Adrenal gland (tissue), 19 donors: ENCODE measurements at places on chromosomes 11 and 22. TPM values are rescaled to one million over a fixed set of nuclear protein-coding genes. Genes with fewer than 3 reads are reported as not detected.

DNA sequence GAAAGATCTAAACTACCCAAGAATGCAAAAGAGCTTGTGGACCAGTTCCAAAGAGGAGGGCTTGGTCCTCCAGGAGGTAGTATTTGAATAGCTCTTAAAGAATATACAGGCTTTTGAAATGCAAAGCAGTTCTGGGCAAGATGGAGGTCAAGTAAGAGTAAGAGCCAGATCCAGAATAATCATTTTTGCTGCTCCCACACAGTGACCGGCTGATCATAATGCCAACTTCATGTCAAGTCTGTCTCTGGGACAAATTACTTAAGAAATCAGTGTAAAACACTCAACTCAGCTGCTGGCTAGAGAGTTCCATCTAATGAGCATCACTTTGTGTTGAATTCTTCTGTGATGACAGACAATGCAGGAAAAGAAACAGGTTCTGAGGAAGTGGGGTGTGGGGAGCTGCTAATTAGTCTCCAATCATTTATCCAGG lies 250.9 kb upstream of the NARS2 start:
- peaks cover 9% of the 10 kb centered on the region for H3K4me1 ChIP-seq
- no peaks in the 10 kb centered on the region for H3K36me3 ChIP-seq
- H3K4me3 ChIP-seq, result no peak overlapping the region
- H3K27ac ChIP-seq, result no peak overlapping the region
- no peaks in the 10 kb centered on the region for H3K27me3 ChIP-seq
- DNase-seq, result no peak

TENM4 gene
- 16.8 TPM for total RNA-seq

OR56A1 gene
- total RNA-seq, result not detected

CELSR1 gene
- 0.11 TPM for total RNA-seq

GRCh38 chr22:22357024-22357883 lies 112.7 kb downstream of the VPREB1 start:
- no peak overlapping the region for H3K27ac ChIP-seq
- no peaks in the 10 kb centered on the region for H3K36me3 ChIP-seq
- H3K4me1 ChIP-seq, result no peaks in the 10 kb centered on the region
- H3K4me3 ChIP-seq, result no peak overlapping the region
- no peaks in the 10 kb centered on the region for H3K27me3 ChIP-seq

NNMT gene
- 107 TPM for total RNA-seq

DNA sequence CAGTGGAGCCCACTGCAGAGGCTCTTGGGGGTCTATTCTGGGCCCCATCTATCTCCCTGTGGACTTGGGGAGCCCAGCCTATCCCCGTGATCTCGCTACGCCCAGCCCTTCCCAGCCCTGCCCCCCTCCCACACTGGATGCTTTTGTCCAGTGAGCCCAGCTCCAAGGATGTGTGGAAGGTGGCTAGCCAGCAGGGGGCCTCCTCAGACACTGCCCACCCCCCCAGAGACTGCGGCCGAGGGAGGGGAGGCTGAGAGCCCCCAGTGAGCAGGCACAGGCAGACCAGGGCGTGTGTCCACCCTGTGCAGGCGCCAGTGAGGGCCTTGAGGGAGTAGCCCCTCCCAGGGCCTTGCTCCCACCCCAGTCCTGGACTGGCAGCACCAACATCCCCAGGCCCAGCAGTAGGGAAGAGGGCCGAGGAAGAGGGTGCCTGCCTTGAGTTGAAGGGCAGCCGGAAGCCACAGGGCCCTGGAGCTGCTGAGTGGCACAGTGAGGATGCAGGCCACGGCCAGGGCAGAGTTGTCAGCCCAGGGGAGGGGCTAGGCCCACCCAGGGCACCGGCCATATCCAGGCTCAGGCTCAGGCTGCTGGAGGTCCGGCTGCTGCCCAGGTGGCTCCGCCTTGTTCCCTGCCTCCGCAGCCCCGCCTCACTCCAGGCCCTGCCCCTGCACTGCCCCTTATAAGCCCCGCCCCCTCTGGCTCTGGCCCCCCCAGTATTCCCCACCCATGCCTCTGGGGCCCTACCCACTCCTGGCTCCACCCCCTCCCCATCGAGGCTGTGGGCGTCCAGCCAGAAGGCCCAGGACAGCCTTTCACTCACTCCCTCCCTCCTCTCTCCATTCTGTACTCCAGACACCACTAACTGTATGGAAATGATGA lies 28.0 kb downstream of the MOB2 start:
- no peak overlapping the region for H3K4me3 ChIP-seq
- H3K4me1 ChIP-seq, result no peaks in the 10 kb centered on the region
- no peaks in the 10 kb centered on the region for H3K27me3 ChIP-seq
- peak overlapping the region; percentile 78 for H3K27ac ChIP-seq
- DNase-seq, result peak; percentile 75

DNA sequence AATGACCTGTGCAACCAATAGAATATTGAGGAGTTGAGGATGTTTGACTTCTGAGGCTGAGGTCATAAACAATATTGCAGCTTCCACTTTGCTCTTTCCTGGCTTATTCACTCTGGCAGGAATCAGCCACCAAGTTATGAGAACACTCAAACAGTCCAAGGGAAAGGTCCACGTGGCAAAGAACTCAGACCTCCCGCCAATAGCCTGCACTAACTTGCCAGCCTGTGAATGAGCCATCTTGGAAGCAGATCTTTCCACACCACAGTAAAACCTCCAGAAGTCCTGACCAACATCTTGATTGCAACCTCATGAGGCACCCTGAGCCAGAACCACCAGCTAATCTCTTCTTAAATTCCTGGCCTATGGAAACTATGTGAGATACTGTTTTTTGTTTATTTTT lies 22.7 kb upstream of the PICALM start:
- no peaks in the 10 kb centered on the region for H3K36me3 ChIP-seq
- no peak overlapping the region for H3K27ac ChIP-seq
- no peak for DNase-seq
- no peaks in the 10 kb centered on the region for H3K4me1 ChIP-seq

SELENOO gene
- 33.9 TPM for total RNA-seq

DNA sequence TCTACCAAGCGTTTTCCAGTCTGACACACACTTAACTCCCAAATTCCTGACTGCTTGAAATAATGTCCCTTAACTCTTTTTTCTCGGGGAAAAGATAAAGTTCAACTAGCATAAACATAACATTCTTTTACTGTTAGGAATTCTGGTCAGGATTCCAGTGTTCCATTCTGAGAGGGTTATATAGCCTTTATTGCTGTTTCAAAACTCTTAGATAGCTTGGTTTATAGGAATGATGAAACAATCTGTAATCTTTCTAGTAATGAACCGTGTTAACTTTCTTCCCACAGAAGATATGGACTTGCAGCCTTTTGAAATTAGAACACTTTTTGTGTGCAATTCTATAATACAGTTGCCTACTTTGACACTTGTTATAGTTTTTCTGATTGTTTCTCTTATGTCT lies 8.6 kb downstream of the REXO2 start:
- no peaks in the 10 kb centered on the region for H3K27me3 ChIP-seq
- H3K4me1 ChIP-seq, result peaks cover 10% of the 10 kb centered on the region
- H3K27ac ChIP-seq, result no peak overlapping the region
- no peak for DNase-seq
- peaks cover 24% of the 10 kb centered on the region for H3K36me3 ChIP-seq

DNA sequence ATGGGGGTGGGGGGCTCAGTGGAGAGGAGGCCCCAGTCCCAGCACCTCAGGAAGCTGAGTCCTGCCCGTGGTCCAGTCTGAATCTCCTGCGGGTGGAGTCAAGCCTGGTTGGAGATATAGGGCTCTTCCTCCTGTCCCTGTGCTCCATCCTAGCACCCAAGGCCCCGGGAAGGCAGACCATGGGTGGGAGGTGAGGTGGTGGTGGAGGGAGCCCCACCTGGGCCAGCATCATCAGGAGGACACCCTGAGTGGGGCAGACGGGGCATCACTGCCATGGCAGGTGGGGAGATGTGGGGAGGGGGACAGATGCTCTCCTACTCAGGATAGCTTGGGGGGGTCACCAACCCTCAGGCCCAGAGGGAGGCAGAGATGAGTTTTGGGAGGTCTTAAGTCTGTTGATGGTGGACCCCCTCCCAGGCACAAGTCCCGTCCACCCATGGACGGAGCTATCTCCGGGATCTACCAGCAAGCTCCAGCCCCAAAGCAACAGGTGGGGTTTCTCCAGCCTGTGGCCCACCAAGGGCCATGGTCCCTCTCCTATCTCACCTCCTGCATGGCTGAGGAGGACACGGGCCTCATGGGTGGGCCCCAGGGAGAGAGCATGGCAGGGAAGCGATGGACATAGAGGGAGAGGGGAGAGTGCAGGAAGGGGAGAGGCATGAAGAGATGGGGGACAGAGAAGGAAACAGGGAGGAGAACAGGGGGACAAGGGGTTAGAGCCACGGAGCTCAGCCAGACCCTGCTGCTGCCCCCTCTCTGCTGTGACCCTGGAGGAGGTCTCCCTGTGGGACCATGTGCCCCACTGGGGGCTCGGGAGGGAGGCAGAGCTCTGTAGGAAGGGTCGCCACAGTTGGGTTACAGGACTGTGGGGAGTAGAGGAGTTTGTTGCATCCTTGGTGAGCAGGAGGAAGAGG lies 1.3 kb downstream of the MRGPRE start:
- H3K27me3 ChIP-seq, result peaks cover 7% of the 10 kb centered on the region
- H3K36me3 ChIP-seq, result no peaks in the 10 kb centered on the region
- H3K4me1 ChIP-seq, result no peaks in the 10 kb centered on the region

DNA sequence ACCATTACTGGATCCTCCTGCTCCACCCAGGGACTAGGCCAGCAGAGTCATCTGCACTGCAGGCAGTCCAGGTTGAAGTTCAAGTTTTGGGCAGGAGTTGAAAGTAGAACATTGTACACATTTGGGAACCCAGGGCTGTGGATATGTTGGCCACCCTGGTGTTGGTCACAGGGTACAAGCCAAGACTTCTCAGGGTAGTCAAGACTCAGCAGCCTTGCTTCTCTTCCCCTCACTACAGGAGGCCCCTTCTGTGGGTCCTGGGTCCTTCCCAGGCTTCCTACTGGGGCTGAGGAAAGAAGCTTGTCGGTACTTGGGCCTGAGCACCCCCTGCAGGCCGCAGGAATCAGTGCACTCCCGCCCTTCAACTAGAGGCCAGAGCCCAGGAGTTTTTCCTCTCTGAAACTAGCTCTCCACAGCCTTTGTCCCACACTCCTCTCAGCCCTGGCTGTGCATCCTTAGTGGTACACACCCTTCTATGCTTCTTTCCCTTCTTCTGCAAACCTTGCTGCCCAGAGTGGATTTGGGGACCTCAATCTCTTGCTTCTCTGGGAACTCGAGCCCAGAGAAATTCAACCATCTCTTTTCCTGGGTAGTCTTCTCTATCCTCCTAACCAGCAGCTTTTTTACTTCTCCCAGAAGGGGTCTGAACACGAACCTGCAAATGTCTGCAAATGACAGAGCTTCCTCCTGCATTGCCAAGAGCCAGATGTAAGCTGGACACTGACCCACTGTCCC lies 2.6 kb upstream of the HPX start:
- H3K4me3 ChIP-seq, result no peak overlapping the region
- DNase-seq, result peak; percentile 54
- no peak overlapping the region for H3K27ac ChIP-seq
- no peaks in the 10 kb centered on the region for H3K4me1 ChIP-seq
- peaks cover 3% of the 10 kb centered on the region for H3K36me3 ChIP-seq

GRCh38 chr11:45042560-45042959 lies 91.9 kb upstream of the TP53I11 start:
- peak; percentile 36 for DNase-seq
- H3K4me1 ChIP-seq, result peaks cover 4% of the 10 kb centered on the region
- no peaks in the 10 kb centered on the region for H3K36me3 ChIP-seq
- H3K4me3 ChIP-seq, result no peak overlapping the region
- H3K27me3 ChIP-seq, result no peaks in the 10 kb centered on the region

AP1B1 gene
- 100 TPM for total RNA-seq

- peaks cover 8% of the 10 kb centered on the region for H3K4me1 ChIP-seq
- H3K4me3 ChIP-seq, result no peak overlapping the region
- H3K36me3 ChIP-seq, result no peaks in the 10 kb centered on the region
- peak overlapping the region; percentile 79 for H3K27ac ChIP-seq
- no peaks in the 10 kb centered on the region for H3K27me3 ChIP-seq
These were observed 5.7 kb upstream of the ACAT1 start for GRCh38 chr11:108115500-108116140.

- H3K27me3 ChIP-seq, result no peaks in the 10 kb centered on the region
- no peak for DNase-seq
- no peaks in the 10 kb centered on the region for H3K36me3 ChIP-seq
- no peak overlapping the region for H3K4me3 ChIP-seq
- no peaks in the 10 kb centered on the region for H3K4me1 ChIP-seq
These were observed 72.8 kb downstream of the ALX4 start for GRCh38 chr11:44237156-44237555.

GRCh38 chr11:69801513-69802335 lies 17.5 kb downstream of the FGF3 start:
- no peak for DNase-seq
- H3K27me3 ChIP-seq, result no peaks in the 10 kb centered on the region
- no peaks in the 10 kb centered on the region for H3K4me1 ChIP-seq
- no peaks in the 10 kb centered on the region for H3K36me3 ChIP-seq

- H3K27me3 ChIP-seq, result no peaks in the 10 kb centered on the region
- no peak overlapping the region for H3K27ac ChIP-seq
- no peak for DNase-seq
- H3K36me3 ChIP-seq, result peaks cover 70% of the 10 kb centered on the region
- H3K4me1 ChIP-seq, result no peaks in the 10 kb centered on the region
These were observed 10.1 kb downstream of the AIP start for GRCh38 chr11:67492801-67493547.
